ENCODE measurements at places on chromosomes 7 and 10.

GRCh38 chr7:155206318-155207020, 91.2 kb upstream of the INSIG1 start:
- DNase-seq = peak; percentile 72

DNA sequence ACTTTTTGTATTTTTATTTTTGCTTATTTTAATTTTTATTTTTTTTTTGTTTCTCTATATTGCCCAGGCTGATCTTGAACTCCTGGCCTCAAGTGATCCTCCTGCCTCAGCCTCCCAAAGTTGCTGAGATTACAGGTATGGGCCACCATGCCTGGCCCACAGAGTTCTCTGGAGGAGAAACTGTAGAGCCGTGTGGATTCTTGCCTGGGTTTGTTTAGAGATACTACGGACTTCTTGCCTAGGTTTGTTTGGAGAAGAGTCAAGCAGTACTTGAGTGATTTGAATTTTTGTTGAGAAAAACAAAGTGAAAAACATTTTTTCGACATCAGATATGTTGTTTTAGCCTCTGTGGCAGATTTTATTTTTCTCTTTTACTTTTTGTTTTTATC, 99.0 kb downstream of the CAMK1D start:
- DNase-seq = no peak

DNA sequence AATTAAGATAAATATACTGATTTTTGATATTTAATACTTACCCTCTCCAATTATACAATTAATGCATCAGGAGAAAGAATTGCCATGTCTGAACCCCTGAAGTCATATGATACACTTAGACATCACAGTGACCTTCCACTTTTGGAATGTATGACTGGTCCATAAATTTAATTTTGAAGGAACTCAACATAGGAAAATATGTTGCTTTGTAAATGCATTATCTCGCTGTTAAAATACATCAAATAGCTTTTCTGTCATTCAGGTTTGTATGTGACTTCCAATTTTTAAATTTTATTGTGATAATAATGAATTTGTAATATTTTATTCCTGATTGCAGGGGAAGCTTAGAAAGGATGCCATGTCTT, 631.9 kb upstream of the ANKRD30A start:
- DNase-seq = no peak

DNA sequence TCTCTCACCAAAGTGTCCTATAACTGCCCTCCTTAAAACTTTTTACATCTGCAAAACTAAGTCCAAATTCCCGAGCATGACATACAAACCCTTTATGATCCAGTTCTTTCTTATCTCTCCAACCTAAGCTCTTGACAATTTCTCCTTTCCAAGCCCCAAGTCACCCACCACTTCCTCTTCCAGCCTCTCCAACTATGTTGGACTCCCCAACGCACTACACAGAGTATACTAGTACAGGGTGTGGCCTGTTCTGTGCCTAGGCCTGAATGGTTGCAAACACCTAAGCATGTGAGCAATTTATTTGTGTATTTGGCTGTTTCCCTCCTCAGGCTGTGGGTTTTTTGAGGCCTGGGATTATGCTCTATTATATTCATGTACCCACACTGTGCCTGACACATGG, 101.2 kb upstream of the APBB1IP start:
- no peak for DNase-seq

DNA sequence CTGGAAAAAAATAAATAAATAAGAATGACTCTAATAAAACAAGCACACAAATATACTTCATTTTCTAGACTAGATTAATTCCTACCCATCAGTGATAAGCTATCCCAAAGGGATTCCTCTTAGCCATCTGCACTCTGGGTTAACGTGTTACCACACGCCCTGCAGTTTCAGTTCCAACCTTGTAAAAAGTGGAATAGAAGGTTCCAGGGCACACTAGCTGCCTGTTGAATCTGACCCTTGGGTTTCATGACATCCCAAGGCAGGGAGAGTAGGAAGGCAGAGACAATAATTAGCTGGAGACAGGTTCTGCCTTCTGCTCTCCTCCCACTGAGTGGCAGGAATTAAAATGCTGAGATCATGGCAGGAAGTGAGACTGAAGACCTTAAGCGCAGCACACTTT, 33.5 kb downstream of the SLC37A3 start:
- no peak for DNase-seq

DNA sequence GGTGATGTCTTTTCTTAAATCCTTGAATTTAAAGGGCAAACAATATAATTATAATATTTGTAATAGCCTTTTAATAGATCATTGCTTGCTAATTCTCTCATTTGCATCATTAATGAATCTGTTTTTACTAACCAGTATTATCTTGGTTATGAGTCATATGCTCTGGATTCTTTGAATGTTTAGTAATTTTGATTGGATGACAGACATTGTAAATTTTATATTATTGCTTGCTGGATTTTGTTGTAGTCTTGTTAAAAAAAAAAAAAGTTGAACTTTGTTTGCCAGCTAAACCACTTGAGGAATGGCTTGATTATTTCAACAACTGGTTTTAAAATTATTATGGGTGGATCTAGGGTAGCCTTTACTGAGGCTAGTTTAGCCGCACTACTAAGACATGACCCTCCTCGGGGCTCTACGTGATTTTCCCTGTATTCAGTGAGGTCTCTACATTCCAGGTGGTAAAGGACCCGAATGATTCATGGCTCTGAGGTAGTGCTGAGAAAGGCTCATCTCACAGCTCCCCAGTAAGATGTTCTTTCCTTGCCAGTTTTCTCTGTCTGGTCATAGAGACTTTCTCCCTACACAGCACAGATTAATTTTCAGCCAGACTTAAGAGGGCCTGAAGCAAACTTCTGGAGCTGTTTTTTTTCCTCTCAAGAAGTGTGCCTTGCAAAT, 8.5 kb downstream of the C10orf90 start:
- DNase-seq = no peak

DNA sequence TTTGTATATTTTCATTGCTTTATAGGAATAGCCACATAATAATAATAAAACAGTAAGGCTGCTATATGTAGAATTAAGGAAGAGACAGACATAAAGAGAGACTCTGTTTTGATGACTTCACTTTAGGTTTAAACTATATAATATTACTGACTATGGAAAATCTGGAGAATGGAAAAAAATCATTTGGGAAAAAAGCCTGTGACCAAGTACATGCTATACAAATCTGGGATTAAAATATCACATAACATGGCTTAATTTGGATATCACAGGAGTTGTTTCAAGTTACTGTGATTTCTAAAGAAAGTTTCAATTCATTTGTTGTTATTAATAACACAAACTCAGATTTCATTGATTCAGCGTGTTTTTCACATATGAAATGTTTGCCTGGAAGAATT, 7.7 kb downstream of the PLCE1 start:
- DNase-seq = no peak

- DNase-seq = no peak
Measured at GRCh38 chr10:21556527-21556926, 22.5 kb downstream of the MLLT10 start.

GRCh38 chr7:120981888-120982615, 6.5 kb upstream of the CPED1 start:
- no peak for DNase-seq

GRCh38 chr7:90966346-90966745, 297.9 kb upstream of the FZD1 start:
- DNase-seq = no peak

- no peak for DNase-seq
Measured at GRCh38 chr7:26101361-26102151, 50.4 kb upstream of the NFE2L3 start.

GRCh38 chr7:45324683-45325237, 167.2 kb downstream of the RAMP3 start:
- DNase-seq = no peak
